Stimulated activated CD8-positive, alpha-beta memory T cell treated with anti-CD3 and anti-CD28 coated beads, Interleukin-4, amount 100 ng/mL, for 1 hour (primary cell): ENCODE measurements at places on chromosomes 11 and 22.
A peak's percentile ranks its signal among the peaks of the same experiment; 100 is the strongest.

- no peak for DNase-seq
Measured at GRCh38 chr11:25432376-25432775, 899.6 kb upstream of the ANO3 start.

GRCh38 chr22:24270556-24271385, at the start of gene SPECC1L:
SPECC1L (plus strand) TSS chr22:24270831; CDS start chr22:24302232, 31,401 bp downstream.
- DNase-seq, result peak; percentile 79

- no peak for DNase-seq
Measured at GRCh38 chr11:6079463-6079862, 28.0 kb upstream of the OR56B4 start.

- no peak for DNase-seq
Measured at GRCh38 chr22:22752556-22753477, 108.4 kb downstream of the GGTLC2 start.

DNA sequence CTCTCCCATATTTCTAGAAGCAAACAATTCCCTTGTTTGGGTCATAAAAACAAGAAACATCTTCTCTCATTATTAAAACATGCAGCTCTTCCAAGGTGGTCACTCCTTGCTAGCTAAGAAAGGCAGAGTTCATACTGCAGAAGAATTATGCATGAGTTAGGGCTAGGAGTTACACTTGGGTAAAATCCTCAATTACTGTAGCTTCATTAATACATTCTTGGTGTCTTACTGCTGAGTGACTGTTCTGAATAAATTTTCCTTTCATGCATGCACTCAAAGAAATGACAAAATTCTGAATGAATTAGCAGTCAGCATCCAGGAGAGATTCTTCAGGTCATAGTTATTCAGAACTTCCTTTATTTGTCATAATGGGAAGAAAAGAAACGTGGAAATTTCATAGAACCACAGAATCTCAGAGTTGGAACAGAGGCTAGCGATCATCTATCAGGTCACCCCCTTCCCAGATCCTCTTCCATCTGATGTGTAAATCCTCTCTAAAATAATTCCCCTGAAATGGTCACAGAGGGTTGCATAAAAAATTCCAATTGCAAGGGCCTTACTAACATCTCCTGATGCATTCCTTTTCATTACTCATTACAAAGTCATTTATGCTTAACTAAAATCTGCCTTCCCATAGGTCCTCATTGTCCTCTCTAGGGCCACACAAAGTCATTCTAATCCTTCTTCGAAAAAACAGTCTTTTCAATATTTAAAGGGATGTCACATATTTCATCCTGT, 771.5 kb downstream of the DLG2 start:
- DNase-seq, result no peak

- DNase-seq, result no peak
Measured at GRCh38 chr22:30276039-30276438, 9.4 kb upstream of the OSM start.

DNA sequence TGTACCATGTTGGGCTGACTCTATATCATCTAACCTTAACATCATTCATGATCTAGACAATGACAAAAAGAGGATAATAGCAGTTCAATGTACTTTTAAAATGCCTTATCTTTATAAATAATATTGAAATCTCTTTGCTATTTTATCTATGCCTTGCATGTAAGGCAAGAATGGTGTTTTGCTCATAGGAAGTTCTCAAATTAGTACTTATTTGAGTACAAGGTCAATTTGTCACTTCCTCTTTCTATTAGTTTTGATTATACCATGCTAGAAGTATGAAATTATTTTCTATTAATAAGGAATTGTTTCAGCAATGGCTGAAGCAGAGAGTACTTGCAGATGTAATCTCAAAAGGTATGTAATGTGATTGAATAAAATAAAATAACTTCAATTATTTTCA, 1285.4 kb upstream of the TENM4 start:
- DNase-seq, result no peak

DNA sequence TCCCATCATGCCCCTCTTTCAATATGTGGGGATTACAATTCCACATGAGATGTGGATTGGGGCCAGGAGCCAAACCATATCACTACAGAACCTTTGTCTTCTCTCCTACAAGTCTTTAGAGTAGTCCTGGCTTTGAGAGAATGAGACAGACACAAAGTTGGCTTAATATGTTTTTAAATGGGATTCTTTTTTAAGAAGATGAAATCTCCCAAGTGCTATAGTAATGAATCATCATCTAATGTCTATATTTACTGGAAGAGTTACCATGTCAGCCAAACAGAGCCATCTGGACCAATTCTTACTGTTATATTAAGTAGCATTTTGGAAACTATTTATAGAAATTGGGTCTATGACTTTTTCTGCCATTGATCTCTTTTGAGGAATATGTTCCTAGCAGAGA, 38.1 kb upstream of the CARD18 start:
- no peak for DNase-seq

GRCh38 chr11:72805216-72805615, 9.0 kb upstream of the ATG16L2 start:
- no peak for DNase-seq

- no peak for DNase-seq
Measured at GRCh38 chr22:35598396-35598710, 18.8 kb downstream of the MB start.

GRCh38 chr22:30314915-30315314, 11.8 kb downstream of the TBC1D10A start:
- no peak for DNase-seq

GRCh38 chr11:66020618-66021357, 5.5 kb downstream of the CATSPER1 start:
- DNase-seq, result no peak

DNA sequence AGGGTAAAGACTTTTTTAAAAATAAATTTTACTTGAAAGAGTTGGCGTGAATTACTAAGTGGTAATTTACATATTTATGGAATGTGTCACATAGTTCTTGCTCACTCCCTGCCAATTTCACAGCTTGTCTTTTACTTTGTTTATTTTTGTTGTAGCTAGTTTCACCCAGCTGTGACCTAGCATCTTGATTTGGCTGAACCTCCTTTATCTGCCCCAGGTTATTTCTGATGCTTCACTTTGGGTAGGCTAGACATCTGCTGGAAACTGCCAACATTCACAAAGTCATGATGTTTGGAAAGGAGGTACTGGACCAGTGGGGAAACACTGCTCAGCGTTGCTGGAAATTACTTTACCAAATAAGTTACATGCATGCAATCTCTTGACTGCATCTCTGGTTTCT, 1676.0 kb upstream of the RAG2 start:
- DNase-seq, result no peak

- DNase-seq, result no peak
Measured at GRCh38 chr22:40182231-40182835, 4.6 kb downstream of the TNRC6B start.

GRCh38 chr22:38567531-38568285, 2.3 kb downstream of the DMC1 start:
- DNase-seq, result no peak

DNA sequence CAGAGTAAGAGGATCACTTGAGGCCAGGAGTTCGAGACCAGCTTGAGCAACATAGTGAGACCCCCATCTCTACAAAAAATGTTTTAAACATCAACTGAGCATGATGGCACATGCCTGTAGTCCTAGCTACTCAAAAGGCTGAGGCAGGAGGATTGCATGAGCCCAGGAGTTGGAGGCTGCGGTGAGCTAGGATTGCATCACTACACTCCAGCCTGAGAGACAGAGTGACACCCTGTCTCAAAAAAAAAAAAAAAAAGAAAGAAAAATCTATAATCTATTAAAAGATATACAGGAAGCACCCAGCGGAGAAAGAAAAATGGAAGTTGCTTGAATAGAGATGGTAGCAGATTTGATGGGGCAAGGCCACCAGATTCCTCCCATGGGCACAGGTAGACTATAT, 61.8 kb downstream of the FAM83F start:
- no peak for DNase-seq

GRCh38 chr22:33018232-33018864, 39.8 kb downstream of the SYN3 start:
- no peak for DNase-seq

- DNase-seq, result no peak
Measured at GRCh38 chr11:74731301-74732094, at the start of gene CHRDL2. CHRDL2 (minus strand) TSS chr11:74731426; CDS start chr11:74730888, 538 bp downstream.

GRCh38 chr22:39959640-39960447, at the start of gene TMA7B:
TMA7B (plus strand) TSS chr22:39960397; CDS start chr22:39964375, 3,978 bp downstream.
- DNase-seq, result no peak

- DNase-seq, result no peak
Measured at GRCh38 chr22:39135092-39135896, 17.2 kb downstream of the CBX7 start.

GRCh38 chr11:134047586-134047999, 21.3 kb upstream of the JAM3 start:
- DNase-seq, result no peak

DNA sequence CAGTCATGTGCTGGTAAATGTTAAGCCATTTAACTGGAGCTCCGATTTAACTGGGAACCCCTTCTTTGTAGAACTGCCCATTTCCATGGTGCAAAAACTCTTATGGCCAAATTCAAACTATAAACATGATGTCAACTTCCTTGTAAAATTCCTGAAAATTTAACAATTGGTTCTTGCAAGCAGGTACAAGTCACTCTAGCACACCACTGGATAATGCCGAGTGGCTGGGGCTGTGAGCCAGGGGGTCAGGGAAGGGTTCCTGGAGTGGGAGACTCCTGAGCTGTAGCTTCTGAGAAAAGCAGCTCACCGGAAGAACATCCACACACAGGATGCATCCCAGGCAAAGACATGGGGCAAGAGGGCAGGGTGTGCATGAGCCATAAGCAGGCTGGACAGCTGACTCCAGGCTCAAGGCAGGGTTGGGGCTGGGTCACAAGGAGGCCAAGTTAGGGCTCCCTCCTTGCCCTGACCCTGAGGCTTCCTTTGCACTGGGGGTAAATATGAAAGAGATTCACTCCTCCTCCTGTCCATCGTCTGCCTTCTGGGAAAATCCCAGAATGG, 18.2 kb downstream of the P2RY2 start:
- DNase-seq, result no peak

DNA sequence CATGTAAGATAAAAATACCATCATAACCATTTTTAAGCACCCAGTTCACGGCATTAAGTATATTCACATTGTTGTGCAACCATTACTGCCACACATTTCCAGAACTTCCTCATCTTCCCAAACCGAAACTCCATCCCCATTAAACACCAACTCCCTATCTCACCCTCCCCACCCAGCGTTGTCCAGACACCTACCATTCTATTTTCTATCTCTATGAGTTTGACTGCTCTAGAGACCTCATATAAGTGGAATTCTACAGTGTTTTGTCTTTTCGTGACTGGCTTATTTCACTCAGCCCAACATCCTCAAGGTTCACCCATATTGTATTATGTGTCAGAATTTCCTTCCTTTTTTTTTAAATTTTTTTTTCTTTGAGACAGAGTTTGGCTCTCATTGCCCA, 45.2 kb downstream of the PPFIA1 start:
- DNase-seq, result no peak

DNA sequence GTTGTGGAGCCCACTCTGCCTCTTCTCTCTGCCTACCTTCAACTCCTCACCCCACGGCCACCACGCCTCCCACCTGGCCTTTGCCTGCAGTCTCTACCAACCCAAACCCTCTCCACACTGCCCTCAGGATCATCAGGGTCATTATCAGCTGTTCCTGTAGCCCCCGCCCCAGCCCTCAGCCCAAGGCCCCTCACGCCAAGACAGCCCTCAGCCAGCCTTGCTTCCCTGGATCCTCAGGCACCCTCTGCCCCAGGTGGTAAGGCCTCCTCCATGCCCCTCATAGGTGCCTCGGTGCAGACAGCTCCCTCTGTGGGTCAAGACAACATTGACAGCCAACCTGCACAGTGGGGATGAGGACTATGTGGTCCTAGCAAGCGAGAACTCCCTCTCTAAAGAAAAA, 1.7 kb downstream of the SBF1 start:
- DNase-seq, result no peak

DNA sequence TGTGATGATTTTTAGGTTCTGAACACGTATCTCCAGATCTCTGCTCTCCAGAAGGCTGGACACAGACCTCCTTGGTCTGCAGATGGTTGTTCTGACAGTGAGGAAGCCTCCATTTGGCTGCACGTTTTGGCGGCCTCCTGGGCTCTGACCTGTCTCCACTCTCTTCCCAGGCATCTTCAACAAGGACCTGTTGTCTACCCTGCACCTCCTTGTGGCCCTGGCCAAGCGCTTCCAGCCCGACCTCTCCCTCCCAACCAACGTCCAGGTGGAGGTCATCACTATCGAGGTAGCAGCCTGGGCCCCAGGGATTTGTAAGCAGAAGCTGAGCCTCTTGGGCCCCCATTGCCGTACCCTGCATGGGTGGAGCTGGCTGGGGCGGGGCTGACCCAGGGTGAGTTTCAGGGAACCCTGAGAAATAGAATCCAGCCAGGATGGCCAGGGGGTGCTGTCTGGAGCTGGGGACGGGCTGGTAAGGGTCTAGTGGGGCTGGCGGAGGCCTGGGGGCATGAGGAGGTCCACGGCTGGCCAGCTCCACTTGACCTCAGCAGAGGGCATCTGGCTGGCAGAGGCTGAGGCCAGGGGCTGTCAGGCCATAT, 9.8 kb downstream of the PARVG start:
- DNase-seq, result no peak

DNA sequence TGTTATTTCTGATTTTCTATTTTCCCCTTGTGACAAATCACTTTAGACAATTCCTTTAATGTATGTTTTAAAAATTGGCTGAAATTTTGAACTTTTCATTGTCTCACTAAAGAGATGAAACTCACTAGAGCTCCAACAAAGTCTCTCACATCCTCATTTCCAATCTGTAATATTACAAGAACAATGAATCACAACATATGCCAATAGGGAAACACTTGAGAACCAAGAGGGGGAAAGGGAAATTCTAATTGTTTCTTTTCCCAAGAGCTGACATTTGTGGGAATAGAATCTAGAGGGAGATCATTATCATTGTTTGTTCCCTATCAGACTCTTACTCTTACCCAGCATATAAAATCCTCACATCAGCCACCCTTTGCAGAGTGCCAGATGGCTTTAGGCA, 28.2 kb downstream of the OR10D3 start:
- no peak for DNase-seq

DNA sequence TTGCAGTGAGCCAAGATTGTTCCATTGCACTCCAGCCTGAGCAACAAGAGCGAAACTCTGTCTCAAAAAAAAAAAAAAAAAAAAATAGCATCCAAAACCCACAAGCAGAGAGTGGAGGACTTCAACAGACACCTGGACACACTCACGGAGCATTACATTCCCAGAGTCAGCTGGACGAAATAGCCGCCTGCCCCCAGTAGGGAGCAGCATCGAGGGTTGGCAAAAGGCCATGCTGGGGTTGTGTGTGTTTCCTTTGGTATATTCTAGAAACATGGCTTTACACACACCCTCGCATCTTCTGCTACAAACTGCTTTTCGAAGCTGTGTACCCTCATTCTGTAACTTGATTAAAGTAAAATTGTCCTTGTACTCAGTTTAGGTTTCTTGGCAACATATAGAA, 5.3 kb downstream of the ADA2 start:
- DNase-seq, result peak; percentile 24

- DNase-seq, result no peak
Measured at GRCh38 chr11:13216711-13217075, 60.9 kb upstream of the BMAL1 start.

DNA sequence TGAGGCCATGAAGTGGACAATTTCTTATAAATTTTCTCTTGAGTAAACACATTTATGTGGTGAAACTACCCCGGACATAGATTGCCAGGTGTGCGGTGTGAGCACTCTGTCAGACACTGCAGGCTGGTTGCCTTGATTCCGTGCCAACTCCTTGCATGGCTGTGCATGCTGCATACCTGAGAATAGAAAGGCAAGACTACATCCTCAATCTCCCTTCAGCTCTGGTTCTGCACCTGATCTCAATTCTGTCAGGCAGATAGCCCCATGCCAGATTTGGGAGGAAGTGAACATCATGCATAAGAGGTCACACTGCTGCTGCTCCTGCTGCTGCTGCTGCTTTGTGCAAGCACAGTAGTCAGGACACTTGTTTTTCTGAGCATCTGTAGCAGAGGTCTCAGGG, 42.5 kb upstream of the DEUP1 start:
- no peak for DNase-seq
